Right cardiac atrium (tissue), 5 donors: ENCODE measurements at places on chromosomes 7 and 10. TPM values are rescaled to one million over a fixed set of nuclear protein-coding genes. Genes with fewer than 3 reads are reported as not detected.

Gene BTBD16
- total RNA-seq: not detected

Gene CPED1
- 30.5 TPM for total RNA-seq

Gene GIMAP7
- total RNA-seq: 13.7 TPM

Gene ZKSCAN5
- total RNA-seq: 6.3 TPM

Gene TSPAN14
- total RNA-seq: 44.1 TPM

Gene CRTAC1
- 38.2 TPM for total RNA-seq

Gene MINDY4
- 4.0 TPM for total RNA-seq

Gene SEMA3D
- total RNA-seq: 2.1 TPM

Gene NRAP
- 479 TPM for total RNA-seq

Gene GPR158
- total RNA-seq: 0.08 TPM
